ENCODE measurements at places on chromosomes 1 and 21.

GRCh38 chr1:51280321-51280978, 44.4 kb downstream of the RNF11 start:
- DNase-seq, result no peak

GRCh38 chr1:214349781-214350180, 68.8 kb downstream of the SMYD2 start:
- no peak for DNase-seq

GRCh38 chr1:226443033-226443432, 35.1 kb upstream of the PARP1 start:
- DNase-seq, result no peak

DNA sequence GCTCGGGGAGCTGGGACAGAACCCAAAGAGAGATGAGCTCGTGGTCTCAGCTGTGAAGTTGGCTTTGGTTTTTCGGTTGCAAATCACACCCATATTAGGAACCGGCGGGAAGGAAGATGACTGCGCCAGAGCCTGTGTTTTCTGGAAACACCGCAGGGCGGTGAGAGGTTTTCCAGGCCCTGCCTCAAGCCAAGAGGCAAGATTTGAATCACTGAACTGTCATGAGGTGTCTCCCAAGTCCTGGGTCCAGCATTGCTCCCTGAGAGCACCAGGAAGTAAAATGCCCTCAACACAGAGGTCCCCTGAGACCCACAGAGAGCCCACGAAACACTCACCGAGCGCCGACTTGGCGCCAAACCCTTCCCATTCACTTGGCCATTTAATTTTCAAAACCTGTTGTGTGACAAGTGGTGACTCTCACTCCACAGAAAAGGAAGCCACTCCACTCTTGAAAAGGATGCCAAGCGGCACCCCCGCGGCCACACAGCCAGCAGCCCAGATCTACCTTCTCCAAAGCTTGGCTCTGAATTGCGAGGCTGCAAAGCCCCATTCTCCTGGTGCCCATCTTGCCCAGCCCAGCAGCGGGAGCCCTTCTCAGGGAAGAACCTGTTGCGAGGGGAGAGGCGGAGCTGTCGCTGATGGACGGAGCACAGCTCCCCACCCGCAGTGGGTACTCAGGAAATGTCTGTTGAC, 99.0 kb upstream of the RUNX3 start:
- DNase-seq, result no peak

- DNase-seq, result no peak
Observed at GRCh38 chr1:211641044-211641800, 34.2 kb downstream of the NEK2 start.

- DNase-seq, result no peak
Observed at GRCh38 chr1:40151457-40152079, 9.6 kb upstream of the RLF start.

DNA sequence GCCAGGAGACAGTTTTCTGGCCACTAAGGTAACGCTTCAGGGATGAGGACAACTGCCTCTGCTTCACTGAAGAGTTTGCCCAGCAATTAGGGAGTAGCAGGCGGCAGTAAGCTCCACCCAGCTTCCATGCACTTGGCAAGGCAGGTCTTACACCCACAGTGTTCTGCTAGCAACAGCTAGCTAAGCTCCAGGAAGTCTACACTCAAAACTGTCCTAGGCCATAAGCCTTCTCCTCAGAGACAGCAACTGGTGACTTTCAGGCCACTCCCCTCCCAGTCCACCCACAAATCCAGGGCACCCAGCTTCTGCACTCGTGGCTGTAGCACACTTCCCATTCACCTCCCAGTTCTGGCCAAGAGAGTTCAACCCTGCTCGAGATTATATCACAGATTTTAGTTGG, 47.3 kb downstream of the KMO start:
- DNase-seq, result no peak

DNA sequence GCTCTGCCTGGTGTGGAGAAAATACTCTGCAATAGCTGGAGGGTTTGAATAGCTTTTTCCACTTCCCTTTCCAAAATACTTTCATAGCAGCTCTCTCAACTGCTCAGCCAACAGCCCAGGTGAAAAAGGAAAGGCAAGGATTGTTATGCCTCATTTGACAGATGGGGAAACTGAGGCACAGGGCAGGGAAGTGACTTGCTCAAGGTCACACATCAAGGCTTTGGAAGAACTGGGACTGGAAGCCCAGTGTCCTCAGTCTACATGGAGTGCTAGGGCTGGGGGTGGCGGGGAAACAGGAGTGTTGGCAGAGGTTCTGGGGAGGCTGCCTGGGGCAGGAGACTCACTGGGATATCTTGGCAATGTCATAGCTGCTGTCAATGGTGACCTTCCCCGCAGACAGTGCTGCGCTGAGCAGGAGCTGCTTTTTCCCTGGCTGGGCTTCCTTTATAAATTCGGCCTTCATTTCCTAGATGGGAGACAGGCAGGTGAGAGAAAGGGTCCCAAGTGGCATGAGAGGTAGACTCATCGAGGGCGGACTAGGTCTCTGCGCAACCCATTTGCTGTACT, 4.0 kb downstream of the CHI3L1 start:
- no peak for DNase-seq

- DNase-seq, result no peak
Observed at GRCh38 chr1:152043870-152044269, 7.1 kb upstream of the S100A11 start.

DNA sequence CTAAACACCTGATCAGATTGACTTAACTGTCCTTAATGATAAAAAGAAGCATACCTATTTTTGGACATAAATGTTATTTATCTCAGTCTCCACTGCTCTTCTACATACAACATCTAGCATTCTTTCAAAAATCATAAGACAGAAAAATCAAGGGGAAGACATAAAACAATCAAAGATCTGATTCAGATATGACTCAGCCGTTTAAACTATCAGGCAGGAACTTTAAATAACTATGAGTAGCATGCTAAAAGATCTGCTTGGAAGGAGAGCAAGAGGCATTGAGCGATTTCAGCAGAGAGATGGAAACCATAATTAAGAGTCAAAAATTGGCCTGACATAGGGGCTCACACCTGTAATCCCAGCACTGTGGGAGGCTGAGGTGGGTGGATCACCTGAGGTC, 27.2 kb upstream of the SLC22A15 start:
- no peak for DNase-seq

- DNase-seq, result no peak
Observed at GRCh38 chr1:194795917-194796593, 1609.6 kb upstream of the B3GALT2 start.

GRCh38 chr1:23421753-23422240, 2.8 kb downstream of the TCEA3 start:
- no peak for DNase-seq

DNA sequence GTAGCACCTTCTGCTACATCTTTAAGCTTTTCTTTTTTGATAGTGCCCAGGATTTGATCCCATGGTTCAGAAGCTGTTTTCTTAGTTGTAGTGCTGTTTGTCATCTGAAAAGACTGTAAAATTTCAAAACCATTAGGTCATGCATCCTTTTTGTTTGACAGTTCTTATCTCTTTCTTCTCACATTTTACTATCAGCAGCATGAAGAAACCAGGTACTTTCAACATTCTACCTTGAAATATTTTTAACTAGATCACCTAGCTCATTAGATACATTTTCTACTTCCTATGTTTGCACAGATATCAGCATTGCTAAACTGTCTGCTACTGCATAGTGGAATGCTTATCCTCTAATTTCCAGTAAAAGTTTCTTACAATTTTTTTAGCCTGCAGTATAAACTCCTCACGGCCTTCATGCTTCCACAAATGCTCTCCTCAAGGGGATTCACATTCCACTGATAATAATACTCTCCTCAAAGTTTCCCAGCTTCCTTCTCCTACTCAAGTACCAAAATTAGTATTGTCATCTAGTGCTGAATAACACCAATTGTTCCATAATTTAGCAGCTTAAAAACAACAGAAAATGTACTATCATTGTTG, 243.9 kb upstream of the ZRANB2 start:
- DNase-seq, result no peak

- no peak for DNase-seq
Observed at GRCh38 chr1:147171399-147172167, 687 bp downstream of the PRKAB2 start.

- no peak for DNase-seq
Observed at GRCh38 chr1:64743954-64744491, 852 bp upstream of the RAVER2 start.

DNA sequence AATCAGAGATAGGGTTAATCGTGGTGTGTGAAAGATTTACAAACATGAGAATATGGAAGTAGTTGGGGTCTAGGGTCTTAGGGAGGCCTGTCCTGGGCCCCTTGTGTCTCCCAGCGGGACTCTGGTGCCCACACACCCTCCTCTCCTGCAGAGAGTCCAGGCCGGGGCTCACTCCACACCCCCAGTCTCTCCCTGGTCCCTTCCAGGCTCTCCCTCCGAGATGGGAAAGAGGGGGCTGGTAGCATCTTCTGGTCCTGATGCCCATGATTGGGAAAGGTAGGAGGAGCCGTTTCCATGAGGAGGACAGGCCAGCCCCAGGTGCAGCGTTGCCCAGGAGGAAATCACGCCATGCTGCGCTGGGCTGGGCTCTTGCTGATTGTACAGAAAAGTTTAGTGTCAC, 26.6 kb downstream of the PCNT start:
- DNase-seq, result no peak

GRCh38 chr1:229278120-229278741, 7.3 kb downstream of the RAB4A start:
- DNase-seq, result no peak

DNA sequence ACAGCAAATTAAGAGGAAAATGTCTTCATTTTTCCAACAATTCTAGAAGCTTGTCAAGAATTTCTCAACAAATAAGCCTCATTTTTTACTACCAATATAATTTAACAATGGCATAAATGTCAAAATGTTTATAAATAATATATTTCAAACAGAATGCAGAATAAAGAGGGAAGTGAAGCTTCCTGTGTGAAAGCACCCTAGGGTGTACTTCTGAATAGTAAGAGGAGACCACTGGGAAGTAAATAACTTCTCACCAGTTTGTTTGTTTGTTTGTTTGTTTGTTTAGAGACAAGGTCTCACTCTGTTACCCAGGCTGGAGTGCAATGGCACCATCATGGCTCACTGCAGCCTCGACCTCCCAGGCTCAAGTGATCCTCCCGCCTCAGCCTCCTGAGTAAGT, 244.3 kb downstream of the SLC45A1 start:
- DNase-seq, result no peak

DNA sequence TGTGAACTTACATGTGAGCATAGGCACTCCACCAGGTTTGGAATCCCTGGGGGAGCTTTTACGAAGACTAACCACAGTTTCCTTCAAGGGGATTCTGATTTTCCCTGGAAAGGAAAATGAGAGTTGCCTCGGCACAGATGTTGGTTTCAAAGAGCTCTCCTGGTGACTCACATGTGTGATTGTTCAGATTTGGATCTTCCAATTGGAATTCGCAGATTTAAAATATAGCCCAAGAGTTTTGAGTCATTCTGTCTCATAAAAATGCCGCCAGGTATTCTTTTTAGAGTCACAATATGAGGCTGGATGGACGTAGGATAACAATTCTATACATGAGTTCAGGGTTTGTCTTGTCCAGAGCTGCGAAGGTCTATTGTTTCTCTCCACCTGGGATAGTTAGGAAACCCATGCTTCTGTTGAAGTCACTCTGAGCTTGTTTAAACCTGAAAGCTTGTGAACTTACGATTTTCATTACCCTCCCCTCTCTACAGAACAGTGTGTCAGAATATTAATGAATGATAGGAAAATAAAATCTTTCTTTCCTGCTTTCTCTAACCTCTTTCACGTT, 64.9 kb downstream of the TGFB2 start:
- DNase-seq, result no peak

DNA sequence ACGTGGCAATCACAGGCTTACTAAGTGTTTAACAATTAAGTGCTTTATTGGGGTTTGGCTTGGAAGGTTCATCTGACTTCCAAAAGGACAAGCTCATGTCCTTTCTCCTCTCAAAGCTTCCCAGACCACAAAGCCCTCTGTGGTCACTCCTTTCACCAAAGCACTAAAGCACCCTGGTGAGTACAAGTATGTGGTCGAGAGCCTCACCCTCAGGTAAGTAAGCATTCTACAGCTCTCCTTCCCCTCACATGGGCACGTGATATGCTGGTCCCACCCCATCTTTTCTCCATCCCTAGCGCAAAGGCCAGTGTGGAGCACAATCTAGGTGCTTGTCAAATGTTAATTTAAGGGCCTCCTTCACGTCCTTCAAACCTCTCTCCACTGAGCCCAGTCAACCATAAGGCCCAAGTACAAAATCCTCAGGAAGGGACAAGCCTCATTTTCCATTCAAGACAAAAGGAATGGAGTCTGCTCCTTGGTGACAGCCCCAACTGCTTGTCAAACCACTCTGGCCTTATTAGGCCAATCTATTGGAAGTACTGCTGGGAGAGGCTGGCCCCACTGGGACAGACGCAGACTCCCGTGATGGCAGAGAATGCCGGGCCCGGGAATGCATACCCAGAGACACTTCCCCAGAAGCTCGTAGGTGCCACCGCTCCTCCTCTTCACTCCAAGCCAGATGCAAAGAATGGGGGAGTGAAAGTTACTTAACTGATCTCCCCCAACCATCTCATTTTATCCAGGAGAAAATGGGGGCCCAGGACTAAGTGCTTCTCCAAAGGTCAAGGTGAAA, 7.8 kb downstream of the STMN1 start:
- DNase-seq, result no peak

- no peak for DNase-seq
Observed at GRCh38 chr21:24046829-24047443, 1560.3 kb downstream of the MRPL39 start.

DNA sequence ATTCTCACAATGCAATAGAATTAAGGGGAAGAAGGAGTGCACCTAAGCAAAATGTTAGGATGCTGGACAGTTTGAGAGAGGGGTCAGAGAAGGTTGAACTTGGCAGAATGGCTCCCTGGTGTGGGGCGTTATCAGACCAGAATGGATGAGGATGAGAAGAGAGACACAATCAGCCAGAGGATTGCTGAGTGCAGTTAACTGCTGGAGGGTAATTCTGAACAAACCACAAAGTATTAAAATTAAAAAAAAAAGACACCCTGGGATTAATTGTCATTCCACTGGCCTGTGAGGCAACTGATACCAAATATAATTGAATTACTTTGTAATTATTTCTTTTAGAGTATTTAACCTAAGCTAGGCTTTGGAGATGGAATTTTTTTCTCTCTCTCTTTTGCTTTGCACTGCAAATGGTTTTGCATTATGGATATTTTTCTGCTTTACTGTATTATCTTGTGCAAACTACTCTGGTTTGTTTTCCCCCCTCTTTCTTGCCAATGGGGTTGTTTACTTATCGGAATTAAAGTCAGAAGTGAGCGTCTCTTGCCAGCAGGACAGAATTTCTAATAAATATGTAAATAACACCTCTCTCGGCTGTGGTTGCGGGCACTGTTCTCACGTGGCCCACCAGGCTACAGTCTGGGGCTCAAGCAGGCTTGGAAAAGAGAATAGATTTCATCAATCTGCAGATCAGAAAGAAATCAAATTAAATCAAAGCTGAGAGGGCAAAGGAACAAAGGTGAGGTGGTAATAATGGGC, 572.9 kb upstream of the CAMK1G start:
- no peak for DNase-seq

GRCh38 chr1:61654067-61654466, 70.9 kb downstream of the TM2D1 start:
- no peak for DNase-seq

- no peak for DNase-seq
Observed at GRCh38 chr1:145786271-145786670, 37.6 kb downstream of the RNF115 start.

- no peak for DNase-seq
Observed at GRCh38 chr1:64199154-64199553, 4.3 kb upstream of the UBE2U start.

GRCh38 chr1:218371927-218372672, 27.0 kb downstream of the TGFB2 start:
- DNase-seq, result no peak

GRCh38 chr1:19373211-19374082, 61.3 kb downstream of the SLC66A1 start:
- no peak for DNase-seq

Data from Calu3 (cell line).